ENCODE measurements at places on chromosomes 4 and X. TPM values are rescaled to one million over a fixed set of nuclear protein-coding genes. Genes with fewer than 3 reads are reported as not detected.

CLNK gene
- 0.14 TPM for total RNA-seq

CXXC4 gene
- total RNA-seq = 0.83 TPM

GRCh38 chrX:55142206-55142918 is 53.5 kb downstream of the PAGE2 start:
- DNase-seq = no peak

- no peak for DNase-seq
Measured at GRCh38 chr4:57494821-57495220, 384.6 kb upstream of the IGFBP7 start.

- no peak for DNase-seq
Measured at GRCh38 chr4:76867880-76868655, 29.9 kb downstream of the SOWAHB start.

All from mucosa of gallbladder (tissue), 1 donor.